HFF-Myc (cell line): ENCODE measurements at places on chromosomes 16 and 17.

DNA sequence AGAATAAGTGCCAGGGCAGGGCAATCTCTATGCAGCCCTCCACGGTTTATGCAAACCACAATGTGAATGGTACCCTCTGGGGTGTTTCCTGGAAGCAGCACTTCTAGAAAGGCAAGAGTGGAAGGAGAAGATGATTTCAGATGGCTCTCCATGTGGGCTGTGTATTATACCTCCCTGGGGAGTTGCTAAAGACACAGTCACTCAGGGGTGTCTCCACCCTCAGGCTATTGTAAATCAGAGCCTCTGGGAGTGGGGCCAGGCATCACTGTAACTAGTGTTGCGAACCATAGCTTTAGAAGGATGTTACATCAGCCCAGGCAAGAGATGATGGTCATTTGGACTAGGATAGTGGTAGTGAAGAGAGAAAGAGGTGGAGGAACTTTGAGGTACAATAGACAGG lies 83.3 kb upstream of the ZKSCAN2 start:
- no peak for DNase-seq

DNA sequence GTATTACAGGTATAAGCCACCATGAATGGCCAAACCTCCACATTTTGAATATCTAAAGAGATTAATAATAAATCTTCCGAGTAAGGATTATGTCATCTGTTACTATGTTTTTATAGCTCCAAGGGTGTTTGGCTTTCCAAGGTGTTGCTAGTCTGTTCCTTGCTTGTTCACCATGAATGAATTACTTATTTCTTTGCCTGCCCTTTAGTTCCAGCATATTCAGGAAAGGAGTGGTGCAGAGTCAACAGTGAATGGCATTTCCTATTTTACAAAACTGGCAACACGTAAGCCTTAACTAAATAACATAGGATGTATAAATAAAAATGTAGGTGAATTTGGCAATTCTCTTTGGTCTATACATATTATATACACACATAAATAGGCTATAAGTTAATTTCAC lies 70.3 kb downstream of the MYO1D start:
- no peak for DNase-seq

DNA sequence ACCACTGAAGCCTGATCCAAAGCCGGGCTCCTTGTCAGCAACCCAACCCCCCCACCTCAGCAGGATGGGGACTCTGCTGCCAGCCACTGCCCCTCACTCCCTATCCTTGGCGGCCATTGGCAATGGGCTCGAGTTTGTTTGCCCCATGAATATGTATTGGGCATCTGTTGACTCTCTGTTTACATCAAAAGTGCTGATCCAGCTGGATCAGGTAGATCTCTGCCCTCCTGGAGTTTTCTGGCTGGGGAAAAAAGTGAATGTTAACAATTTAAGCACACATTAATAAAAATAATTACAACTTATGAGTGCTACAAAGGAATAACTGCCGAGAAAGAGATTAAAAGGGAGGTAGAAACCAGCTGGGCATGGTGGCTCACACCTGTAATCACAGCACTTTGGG lies 62.5 kb downstream of the ATP2C2 start:
- DNase-seq, result no peak

- no peak for DNase-seq
Measured at GRCh38 chr17:42288803-42289610, 709 bp downstream of the STAT5A start.

GRCh38 chr17:182050-182751 lies 751 bp upstream of the DOC2B start:
- DNase-seq, result no peak

DNA sequence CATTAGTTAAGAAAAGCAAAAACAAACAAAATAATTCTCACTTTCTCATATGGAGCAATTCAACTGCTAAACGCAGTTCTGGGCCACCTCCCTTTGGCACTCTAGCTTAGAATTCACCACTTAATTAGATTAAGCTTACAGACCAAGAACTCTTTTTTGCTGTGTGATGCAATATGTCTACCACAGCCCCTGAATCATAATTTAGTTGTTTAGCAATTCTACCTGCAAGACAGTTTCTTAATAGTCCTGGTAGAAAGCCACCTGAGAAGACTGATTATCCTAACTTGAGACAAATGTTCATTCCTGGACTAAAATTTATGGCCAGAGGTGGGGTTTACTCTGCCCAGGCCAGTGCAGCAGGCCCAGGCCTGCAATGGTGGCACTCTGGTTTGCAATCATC lies 205.9 kb downstream of the HS3ST3A1 start:
- DNase-seq, result no peak

GRCh38 chr16:86901483-86901882 lies 323.1 kb downstream of the FOXL1 start:
- no peak for DNase-seq

DNA sequence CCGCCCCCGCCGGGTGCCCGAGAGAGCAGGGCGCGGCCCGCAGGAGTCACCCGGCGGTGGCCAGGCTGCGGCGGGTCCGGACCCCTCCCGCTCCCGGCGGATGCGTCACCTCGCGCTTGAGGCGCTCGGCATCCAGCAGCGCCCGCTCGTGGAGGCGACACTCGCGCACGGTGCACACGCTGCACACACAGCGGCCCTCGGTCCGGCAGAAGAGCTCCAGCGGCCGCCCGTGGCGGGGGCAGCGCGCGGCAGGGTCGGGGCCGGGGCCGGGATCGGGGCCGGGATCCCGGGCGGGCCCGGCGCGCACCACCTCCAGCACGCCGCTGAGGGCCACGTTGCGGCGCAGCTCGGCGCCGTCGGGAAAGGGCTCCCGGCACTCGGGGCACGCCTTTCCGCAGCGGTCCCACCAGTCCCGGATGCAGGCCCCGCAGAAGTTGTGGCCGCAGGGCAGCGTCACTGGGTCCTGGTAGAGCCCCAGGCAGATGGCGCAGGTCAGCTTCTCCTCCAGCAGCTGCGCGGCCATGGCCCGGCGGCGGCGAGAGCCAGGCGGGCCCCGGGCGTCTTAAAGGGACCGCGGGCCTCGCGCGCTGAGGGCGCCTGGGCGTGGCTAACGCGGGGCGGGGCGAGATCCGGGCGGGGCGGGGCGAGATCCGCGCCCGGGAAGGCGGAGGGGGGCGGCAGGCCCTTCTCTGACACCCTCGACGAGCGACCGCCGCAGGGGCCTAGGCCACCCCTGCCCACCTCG lies at the start of gene TRIM65:
Gene TRIM65 (minus strand): TSS at position 537 of the 745 bp plus-strand sequence. CDS start 14 bp downstream, at position 523.
- no peak for DNase-seq

DNA sequence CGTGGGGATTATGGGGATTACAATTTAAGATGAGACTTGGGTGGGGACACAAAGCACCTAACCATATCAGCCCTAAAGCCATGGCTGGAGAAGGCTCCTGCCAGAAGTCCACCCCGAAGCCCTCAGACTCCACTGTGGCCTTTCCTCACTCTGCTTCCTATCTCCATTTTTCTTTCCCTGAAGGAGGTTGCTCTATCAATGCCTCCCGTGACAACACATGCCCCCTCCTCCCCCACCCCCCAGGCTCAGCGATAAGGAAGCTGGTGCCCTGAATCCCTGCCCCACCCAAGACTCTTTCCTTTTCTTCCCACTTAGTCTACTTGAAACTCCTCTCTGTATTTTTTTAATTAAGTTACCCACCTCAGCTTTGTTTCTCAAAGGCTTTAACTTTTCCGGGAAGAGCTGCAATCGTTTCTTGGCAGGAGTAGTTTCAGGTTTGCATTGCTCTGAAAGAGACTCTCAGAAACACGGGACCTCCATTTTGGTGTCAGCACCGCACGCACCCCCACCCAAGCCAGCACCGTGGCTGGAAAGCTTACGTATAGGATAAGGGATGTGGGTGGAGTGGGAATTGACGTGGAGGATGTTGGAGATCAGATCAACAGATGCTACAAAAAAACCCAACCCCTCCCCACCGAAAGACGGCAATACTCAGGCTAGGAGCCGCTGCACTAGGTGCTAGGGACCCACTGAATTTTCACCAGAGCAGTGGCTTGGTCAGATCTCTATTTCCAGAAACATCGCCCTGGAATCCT lies 15.2 kb upstream of the CA4 start:
- DNase-seq, result no peak
